ENCODE measurements at places on chromosomes 2 and 18.

DNA sequence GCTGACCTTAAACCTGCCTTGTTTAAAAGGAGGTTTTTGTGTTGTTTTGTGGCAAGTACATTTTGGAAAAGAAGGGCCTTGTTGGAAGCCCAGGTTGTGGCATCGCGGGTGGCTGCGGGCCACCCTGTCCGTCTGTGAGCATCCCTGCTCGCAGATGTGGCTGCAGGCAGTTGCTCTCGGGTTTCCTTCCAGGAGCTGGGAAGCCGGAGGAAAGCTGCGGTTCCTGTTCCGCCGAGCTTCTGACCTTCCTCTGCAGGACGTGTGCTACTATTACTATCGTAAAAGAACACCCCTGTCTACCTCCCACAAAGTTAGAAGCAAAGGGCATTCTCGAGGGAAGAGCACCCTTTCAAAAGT, 766 bp downstream of the MFF start:
- DNase-seq: no peak

DNA sequence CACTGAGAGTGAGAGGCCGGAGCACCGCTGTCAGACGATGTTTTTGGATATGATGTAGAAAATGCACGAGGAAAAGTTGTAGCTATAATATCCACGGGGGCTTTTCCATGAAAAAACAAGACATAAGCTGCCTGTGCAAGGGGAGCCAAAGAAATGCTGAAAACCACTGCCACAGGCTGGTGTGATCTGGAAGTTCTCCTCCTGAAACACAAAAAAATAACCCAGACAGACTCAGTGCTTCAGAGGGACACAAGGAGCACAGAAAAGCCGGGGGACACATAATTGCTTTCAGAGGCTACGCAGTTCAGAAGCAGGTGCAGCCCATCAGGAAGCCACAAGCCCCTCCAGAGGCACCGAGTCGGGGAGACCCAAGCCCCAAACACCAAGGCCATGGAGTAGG, 98.2 kb downstream of the ZNF516 start:
- no peak for DNase-seq

DNA sequence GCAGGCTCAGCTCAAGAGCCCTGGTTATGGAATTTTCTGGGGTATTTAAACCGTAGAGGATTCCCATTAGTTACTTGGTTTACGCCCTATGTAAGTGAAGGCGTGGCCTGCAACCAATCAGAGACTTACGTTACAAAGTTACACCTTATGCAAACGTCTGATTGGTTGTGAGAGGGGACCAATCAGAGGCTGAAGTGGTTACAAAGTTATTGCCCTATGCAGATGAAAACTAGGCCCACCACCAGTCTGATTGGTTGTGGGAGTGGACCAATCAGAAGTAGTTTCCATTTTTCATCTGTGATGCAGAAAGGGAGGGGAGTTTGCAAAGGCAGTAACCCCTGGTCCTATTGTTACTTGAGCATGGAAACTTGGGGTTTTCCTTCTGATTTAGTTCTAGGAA, 49.1 kb downstream of the DLGAP1 start:
- DNase-seq: no peak

- no peak for DNase-seq
Observed at GRCh38 chr2:168244318-168244717, 3.1 kb downstream of the STK39 start.

DNA sequence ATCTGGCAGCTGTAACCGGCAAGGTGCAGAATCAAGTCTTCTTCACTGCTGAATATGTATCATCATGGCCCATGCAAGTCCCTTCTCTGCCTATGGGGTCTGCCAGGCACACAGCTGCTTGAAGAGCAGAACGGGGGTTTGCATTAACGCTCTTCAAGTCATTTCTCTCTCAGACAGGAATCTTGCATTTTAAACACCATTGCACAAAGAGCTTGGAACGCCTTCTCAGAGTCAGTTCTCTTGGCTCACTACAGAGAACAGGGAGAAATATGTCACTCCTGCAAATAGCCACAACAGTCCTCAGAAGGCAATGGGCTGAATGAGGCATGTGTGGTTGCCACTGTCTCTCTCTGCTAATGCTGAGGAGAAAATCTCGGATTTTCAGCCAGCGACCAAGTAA, 2173.5 kb upstream of the PIK3C3 start:
- no peak for DNase-seq

DNA sequence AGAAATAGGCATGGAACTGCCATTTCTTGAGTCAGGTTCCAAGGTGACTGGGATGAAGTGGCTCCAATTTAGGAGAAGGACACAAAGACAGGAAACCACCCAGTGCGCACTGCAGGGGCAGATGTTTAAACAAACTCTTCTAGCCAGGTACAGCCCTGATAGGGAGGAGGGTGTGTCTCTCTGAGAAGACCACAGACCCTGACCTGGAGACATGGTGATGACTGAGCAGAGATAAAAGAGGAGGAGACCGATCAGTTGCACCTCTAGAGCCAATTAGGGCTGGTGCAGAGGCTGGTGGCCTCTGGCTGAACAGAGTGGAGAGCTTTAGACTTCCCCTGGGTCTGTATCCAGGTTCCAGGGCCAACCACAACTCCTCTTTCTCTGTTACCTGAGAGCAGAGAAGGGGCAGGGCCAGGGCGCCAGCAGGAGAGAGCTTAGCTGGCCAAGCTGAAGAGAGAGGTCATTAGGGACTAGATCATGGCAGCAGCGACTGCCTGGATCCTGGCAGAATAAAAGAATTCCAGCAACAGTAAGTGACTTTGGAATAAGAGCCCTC, 5.4 kb upstream of the SPOPL start:
- DNase-seq: no peak

GRCh38 chr2:232204457-232204931, 174.1 kb upstream of the ALPP start:
- peak; percentile 10 for DNase-seq

DNA sequence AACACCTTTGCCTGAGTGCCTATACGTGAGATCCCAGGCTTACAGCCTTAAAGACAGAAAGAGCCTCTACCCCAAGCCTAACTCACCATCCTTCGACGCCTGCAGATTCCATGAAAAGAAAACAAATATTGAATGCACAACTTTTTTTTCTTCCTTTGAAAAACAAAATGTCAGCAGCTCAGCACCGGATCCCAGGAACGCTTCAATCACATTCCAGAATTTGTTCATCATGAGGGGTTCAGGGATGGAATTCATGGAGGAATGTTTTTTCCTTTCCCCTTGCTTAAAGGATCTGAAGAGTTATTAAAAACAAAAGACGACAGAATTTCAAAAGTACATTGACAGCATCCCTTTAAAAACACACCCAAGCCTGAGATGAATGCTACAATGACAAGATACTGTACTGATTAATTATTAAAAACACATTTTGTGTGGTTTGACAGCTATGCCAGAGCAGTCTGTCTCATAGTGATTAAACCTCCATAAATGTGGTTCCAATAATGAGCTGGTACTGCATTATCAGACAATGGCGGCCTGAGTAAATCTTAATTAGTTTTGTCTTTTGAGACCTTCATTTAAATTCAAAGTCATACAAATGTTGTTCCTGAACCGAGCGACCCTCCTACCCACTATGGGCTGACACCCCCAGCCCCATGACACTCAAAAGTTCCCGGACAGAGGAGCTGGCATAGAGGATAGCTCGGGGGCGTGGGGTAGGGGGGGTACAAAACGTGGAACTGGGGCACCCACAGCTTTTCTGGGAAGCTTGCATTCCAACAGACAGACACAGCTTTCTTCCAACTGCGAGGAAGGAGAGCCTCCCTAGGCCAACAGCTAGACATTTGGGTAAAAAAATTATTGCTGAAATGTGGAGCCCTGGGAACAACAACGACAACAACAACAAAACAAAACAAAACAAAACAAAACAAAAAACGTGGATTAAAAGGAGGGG, 227.5 kb downstream of the TTC32 start:
- peak; percentile 24 for DNase-seq

DNA sequence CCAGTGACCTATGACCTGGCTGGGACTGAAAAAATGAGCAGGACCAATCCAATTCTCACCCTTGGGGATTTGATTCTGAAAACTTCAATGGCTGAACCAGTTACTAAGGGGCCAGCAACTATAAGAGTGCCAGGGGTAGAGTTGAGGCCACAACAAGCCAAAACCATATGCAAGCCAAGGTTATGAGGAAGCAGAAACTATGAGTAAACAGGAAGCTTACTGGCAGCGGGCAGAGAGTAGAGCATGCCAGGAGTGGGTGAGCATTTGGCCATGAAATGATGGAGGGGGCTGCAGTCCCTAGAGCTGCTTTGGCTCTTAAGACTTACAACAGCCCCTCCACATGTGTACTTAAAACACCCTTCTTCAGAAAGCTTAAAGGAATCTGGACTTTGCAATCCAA, 82.4 kb downstream of the RBMS1 start:
- no peak for DNase-seq

DNA sequence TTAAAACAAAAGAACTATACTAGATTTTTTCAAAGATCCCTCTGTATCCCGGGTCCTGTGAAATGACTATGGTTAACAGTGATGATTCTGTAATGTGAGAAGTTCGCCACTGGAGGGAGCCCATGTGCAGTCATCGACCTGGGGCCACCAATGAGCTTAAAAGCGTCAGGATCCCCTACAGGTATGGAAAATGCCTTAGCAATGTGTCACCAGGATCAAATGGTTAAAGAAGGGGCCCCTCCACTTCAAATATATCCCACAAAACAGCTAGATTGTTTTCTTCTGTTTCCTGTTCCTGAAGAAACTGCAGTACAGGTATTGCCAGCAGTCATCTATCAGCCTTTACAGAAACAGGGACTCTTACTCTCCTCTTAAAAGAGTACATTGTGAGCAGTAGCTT, 15.3 kb downstream of the CHRNA1 start:
- DNase-seq: peak; percentile 67

DNA sequence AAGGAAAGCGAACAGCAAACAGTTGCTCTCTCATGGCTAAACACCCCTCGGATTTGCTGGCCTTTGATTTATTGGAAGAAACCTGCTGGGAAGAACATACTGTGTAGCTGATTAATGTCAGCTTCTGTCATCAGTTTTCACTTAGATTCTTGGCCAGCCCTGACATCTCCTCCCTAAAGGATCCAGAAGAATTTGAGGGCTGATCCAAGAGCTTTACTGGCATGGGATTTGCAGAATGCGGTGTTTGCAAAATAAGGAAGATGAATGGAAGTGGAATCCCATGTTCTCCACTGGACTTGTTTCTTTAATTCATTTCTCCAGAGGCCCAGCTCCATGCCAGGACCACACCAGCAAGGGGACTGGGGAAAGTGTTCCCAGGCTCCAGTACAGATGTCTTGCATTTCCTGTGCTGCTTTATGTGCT, 80.5 kb downstream of the RDH14 start:
- peak; percentile 31 for DNase-seq
